Bronchial smooth muscle cell (primary cell): ENCODE measurements at places on chromosomes 5 and 9. TPM values are rescaled to one million over a fixed set of nuclear protein-coding genes. Genes with fewer than 3 reads are reported as not detected.

CFAP77 gene
- 0.09 TPM in 1 of 2 replicates, not detected in the other for total RNA-seq

SERINC5 gene
- 9.0 and 11.8 TPM in 2 replicates for total RNA-seq

KIF20A gene
- total RNA-seq: 4.0 and 10.2 TPM in 2 replicates

DNAJC18 gene
- 9.8 and 10.6 TPM in 2 replicates for total RNA-seq
